ENCODE measurements at places on chromosomes 2 and 18. TPM values are rescaled to one million over a fixed set of nuclear protein-coding genes. Genes with fewer than 3 reads are reported as not detected.
A peak's percentile ranks its signal among the peaks of the same experiment; 100 is the strongest.

- DNase-seq: no peak
Observed at GRCh38 chr18:3651266-3651665, 201.3 kb downstream of the TGIF1 start.

GRCh38 chr2:228059735-228060134, 121.8 kb downstream of the SPHKAP start:
- DNase-seq: no peak

GRCh38 chr2:102841107-102841840, 79.4 kb downstream of the TMEM182 start:
- peak; percentile 62 for DNase-seq

DNA sequence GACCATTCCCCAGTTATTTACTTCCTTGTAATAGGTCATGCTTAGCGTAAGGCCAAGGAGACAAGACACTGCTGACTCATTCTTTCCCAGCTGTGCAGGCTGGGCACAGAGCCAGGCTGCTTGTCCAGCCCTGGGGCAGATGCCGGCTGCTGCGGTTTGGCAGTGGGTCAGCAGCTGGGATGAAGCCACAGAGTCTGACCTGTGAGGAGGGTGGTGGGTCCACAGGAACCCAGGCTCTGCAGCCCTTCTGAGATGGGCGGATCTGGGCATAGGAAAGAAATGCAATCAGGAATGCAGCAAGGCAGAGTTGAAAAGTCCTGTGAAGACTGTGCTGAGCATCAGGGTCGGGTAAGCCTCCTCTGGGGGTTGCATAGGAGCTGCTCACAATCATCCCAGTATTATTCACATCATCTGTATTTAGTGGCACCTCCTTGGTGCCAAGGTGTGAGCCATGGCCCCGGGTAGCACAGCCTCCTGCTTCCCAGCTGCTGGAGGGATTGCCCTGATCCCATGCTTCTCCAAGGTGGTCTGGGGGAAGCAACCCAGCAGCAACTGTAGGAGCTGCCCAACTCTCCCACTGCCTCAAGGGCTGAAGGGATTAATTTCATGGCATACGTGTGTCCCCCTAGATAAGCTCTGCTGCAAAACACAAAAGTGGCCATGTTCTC, 139.0 kb downstream of the DDX1 start:
- peak; percentile 97 for DNase-seq

DNA sequence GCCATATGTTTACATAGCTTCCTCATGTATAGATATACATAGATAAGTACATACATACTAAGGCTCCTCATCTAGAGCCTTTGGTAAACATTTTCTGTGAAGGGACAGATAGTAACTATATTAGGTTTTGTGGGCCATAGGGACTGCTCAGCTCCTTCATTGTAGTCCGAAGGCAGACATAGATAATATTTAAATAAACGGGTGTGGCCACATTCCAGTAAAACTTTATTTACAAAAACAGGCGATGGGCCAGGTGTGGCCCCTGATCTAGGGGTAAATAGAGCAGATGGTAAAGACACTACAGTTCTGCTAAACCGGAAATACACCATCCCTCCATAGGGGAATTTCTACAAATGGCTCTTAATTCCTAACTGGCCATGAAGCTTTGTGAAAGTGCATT, 7.3 kb downstream of the COQ10B start:
- no peak for DNase-seq

DNA sequence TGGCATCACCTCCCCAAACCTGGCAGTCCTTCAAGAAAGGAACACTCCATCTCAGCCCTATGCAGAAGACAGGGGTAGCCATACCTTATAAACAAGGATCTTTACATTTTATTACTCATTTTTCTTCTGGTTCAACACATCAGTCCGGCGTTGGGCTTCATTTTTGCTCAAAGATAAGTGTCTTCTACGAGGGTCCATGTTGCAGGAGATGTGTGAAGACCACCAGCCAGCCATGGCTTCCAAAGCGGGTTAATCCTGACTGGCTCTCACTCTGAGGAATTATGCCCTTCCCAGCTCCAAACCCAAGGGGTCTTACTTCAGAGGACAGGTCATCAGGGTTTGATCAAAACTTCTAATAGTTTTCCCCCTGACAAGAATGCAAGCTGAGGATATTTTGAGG, 23.9 kb upstream of the GNAL start:
- no peak for DNase-seq

GRCh38 chr2:219210196-219210885, 3.8 kb downstream of the ZFAND2B start:
- no peak for DNase-seq

- DNase-seq: no peak
Observed at GRCh38 chr2:5756272-5756671, 64.1 kb downstream of the SOX11 start.

DNA sequence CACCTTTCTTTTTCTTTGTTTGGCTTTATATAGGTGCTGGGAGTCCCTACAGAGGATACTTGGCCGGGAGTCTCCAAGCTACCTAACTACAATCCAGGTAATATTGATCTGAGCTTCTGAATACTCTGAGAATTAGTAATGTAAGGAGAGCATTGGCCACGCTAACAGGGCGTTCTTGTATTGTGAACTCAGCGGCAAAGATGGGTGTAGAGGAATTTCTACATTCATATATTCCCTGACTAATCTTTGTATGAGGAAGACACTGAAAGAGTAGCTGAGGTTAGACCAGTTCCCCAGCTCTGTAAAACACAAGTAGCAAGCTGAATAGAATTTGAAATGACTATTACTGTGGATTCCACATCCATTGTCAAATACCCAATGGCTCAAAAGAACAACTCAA, 48.5 kb downstream of the CDK15 start:
- DNase-seq: no peak

GRCh38 chr2:179898873-179899272, 37.5 kb upstream of the ZNF385B start:
- no peak for DNase-seq

DNA sequence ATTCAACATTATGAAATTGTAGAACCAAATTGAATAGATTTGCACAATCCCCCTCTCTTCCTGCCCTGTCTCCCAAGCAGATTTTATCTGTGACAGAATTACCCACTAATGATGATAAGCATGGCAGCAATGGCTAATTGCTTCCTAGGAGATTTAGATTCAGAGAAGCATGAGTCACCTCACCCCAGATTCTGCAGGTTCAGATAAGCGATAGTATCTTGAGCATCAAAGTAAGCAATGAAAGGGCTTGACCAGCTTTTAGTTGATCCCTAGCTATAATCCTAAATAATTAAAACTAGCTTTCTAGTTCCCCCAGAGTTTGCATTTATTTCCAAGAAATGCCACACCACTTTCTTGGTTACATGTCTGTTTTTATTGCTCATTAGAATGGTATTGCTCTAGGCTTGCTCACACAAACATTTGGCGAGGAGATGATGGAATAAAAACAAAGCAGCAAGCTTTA, 204.3 kb downstream of the GULP1 start:
- no peak for DNase-seq

- DNase-seq: no peak
Observed at GRCh38 chr18:22052405-22053105, 116.8 kb upstream of the GATA6 start.

DNA sequence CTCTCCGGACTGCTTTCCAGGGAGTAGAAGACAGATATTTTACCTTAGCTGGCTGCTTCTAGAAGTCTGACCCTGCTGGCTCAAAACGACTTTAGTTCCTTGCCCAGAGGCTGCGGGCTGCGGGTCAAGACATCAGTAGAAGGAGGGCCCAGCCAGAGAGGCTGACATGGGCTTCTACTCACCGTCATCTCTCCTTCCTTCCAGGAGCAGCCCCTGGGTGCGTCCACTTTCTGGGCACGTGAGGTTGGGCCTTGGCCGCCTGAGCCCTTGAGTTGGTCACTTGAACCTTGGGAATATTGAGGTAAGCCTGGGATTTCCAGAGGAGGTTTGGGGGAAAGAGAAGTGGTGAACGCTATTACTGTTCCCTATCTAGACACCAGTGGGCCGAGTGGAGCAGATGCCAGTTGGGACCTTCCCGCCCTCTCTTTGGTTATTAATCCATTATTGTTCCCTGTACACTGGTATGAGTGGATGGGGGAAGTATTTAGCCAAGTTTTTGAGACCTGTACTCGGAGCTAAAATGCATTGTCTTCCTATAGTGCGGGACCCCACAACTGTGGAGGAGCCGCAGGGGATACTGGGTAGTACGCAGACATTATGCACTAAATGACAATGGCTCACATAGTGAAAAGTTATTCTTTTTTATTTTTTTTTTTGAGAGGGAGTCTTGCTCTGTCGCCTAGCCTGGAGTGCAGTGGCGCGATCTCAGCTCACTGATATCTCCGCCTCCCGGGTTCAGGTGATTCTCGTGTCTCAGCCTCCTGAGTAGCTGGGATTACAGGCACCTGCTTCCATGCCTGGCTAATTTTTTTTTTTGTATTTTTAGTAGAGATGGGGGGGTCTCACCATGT, 26.3 kb upstream of the CASP8 start:
- DNase-seq: no peak

- DNase-seq: no peak
Observed at GRCh38 chr2:96233880-96234316, 25.3 kb upstream of the STARD7 start.

GRCh38 chr2:155633887-155634570, 698.5 kb downstream of the NR4A2 start:
- peak; percentile 11 for DNase-seq

DNA sequence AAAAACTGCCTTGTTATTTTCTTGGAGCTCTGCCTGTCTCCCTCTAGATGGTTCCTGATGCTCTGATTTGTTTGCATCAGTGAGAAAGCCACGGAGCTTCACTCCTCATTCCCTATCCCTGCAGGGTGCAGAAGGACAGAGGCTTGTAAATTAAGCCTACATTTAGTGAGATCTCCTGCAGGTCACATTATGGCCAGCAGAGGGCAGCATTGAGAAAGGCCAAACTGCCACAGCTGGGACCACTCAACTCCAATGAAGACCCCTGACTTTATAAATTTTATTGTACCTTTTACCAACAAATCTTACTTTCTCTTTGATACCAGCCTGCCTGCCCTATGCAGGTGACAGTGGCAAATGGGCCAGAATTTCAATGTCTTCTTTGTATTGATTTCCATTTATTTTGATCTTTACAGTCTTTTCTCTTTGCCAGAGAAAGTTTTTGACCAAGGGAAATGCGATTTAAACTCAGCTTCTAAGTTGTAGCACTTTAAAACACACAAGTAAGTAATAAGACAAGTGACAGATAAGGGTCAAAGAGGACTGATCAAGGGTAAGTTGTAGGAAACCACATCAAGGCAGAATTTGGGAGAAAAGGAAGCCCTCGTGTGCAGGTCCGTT, 1029.1 kb upstream of the KLHL29 start:
- peak; percentile 5 for DNase-seq

GRCh38 chr2:235333076-235333475, 160.8 kb upstream of the AGAP1 start:
- no peak for DNase-seq

- no peak for DNase-seq
Observed at GRCh38 chr18:26653943-26654615, 105.7 kb upstream of the KCTD1 start.

GRCh38 chr2:19332503-19332902, 25.9 kb downstream of the OSR1 start:
- no peak for DNase-seq

DNA sequence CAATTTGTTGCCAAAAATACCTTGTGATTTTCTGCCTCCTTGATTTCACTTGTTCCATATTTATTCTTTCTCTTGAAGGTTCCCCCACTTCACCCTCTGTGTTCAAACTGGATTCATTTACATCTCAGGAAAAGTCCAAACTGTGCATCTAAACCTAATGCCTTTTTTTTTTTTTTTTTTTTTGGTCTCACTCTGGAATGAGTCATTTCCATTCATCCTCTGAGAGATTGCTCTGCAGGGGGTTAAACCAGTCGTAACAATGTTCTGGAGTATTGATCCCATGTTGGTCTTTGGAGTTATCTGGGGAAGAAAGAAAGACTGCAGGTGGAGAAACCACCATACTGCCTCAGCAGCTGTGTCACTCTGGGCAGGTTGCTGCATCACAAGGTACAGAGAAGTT, 119.7 kb downstream of the TACR1 start:
- no peak for DNase-seq

DNA sequence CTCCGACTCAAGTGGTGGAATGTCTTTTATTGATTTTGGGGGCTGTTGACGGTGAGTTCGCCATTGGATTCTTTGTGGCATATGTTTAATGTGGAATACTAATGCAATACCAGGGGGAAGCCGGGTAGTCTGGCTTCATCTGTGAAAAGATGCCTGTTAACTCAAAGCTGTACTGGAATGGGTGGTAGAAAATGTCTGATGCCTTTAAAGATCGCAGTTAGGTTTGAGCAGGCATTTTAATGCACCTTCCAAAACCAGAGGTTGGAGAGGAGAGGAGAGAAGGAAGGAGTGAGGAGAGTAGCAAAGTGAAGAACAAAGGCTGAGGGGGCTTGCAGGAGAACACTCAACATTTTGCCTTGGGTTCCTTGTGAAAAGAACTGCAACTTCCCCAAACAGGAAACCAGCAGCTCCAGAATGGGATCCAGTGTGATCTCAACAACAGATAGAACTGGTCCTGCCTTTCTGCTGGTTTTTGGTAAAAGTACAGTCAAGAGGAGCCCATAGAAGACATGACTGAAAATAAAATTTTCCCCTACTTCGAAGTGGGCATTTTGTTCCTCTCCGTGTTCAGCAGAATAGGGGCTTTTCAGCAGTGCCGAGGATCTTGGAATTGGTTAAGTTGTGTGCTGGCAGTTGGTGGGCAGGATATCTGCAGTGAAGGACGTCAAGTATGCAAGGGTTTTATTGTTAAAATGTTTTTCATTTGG, 1.5 kb downstream of the ZNF532 start:
- DNase-seq: no peak

- DNase-seq: no peak
Observed at GRCh38 chr2:31813016-31813415, 197.8 kb downstream of the MEMO1 start.

DNA sequence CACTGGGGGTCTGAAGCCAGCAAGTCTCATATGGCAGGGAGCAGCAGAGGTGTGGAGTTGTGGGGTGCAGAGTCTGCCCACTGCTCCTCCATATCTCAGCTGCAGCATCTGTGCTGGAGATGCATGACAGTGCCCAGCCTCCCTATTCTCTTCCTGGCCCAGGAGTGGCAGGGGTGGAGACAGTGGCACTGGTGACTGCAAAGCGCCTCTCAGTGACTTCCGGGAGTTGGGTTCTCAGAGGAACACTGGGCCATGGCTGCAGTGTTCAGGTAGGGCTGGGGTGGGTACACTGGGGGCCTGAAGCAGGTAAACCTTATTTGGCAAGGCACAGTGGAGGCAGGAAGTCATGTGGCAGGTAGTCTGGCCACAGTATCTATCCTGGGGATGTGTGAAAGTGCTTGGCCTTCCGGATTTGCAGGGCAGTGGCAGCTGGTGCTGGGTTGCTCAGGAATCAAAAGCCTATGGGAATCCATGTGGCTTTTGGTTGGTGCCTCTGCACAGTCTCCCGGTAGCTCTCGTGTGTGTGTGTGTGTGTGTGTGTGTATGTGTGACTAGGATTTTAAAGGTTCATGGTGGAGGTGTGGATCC, 60.3 kb upstream of the THUMPD2 start:
- DNase-seq: no peak

CAVIN2 gene
- total RNA-seq: 4.5 TPM

GKN1 gene
- total RNA-seq: not detected

SLC25A12 gene
- total RNA-seq: 1.7 TPM

VIT gene
- 2.9 TPM for total RNA-seq

IL1A gene
- not detected for total RNA-seq

LRRTM4 gene
- 0.28 TPM for total RNA-seq

RPRM gene
- total RNA-seq: not detected

AMER3 gene
- total RNA-seq: 0.90 TPM

MC4R gene
- not detected for total RNA-seq

HNMT gene
- total RNA-seq: 14.8 TPM

NR4A2 gene
- 2.1 TPM for total RNA-seq

DCC gene
- total RNA-seq: 0.28 TPM

ASXL3 gene
- total RNA-seq: 2.5 TPM

Measured in pancreas (tissue), 10 donors.